Fibroblast of skin of back (primary cell): ENCODE measurements at places on chromosomes 4 and X.
A peak's percentile ranks its signal among the peaks of the same experiment; 100 is the strongest.

- no peak for DNase-seq
These were observed 15.8 kb downstream of the BRCC3 start for GRCh38 chrX:155086961-155087735.

DNA sequence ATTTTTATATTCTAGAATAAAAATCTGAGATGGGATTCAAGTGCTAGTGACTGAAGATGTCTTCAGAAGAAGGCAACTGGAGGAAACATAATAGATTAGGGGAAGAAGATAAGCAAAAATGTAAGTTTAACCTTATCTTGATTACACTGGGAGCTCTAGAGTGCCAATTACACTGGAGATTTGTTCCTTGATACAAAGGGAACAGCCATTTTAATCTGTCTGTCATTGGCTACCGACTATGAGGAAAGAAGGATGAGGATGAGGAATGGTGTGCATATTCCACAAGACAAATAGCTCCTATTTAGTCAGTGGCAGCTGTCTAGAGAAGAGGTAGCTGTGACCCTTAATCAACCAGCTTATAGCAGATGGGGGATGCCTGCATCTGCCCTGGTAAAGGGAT lies 1034.5 kb upstream of the IGFBP7 start:
- DNase-seq: no peak

- DNase-seq: no peak
These were observed 2.0 kb upstream of the CFAP97 start for GRCh38 chr4:185205697-185206342.

DNA sequence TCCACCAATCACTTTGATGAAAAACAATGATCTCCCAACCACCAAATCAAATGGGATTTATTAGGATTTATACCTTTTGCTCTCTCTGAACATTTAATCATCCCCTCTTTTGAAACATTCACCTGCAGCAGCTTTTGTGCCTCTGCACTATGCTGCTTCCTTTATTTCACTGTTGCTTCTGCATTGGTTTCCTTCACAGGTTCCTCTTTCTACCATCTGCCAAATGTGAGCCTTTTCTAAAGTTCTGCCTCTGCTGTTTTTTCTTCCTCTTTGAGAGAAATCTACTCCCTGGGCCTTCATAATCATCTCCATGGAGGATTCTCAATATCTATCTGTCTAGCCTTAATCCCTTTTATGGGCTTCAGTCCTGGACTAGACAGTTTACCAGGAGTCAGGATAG lies 24.7 kb downstream of the CUL4B start:
- DNase-seq: no peak

DNA sequence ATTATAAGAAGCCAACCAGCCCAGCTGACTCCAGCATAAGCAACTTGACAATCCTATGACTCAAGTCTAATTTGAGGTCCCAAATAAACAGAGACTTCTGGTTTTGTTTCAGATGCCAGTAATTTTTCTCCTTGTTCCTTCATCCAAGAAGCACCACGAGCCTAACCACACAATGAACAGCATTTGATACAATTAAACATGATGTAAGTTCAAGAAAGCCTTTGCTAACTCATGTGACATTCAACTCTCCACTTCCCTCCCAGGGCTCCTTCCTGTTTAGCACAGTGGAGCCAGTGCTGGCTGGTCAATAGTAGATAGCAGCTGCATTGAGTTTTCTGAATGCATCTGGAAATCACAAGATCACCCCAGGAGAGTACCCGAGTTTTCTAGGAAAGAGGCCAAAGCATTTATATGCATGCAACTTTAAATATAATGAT lies 206.3 kb downstream of the ARHGAP24 start:
- DNase-seq: peak; percentile 94

GRCh38 chr4:103375278-103375677 lies 177.1 kb upstream of the CENPE start:
- peak; percentile 68 for DNase-seq

GRCh38 chr4:173243321-173243720 lies 74.7 kb downstream of the GALNT7 start:
- DNase-seq: peak; percentile 78

DNA sequence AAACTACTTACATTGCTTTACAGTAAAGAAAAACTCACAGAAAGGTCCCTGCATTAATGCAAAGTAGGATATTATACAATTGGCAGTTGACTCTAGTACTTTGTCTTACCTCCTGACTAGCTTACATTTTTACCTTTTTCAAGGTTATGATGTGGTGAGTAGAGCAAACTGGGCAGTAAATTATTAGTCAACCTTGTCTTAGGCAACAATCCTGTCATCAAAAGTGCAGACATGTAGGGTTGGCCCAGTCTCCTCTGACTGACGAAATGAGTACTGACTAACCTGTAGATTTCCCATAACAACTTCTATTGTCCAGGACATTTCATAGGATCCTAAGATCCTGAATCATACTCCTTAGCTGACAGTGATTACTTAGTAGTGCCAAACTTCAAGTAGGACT lies 142.0 kb upstream of the NUDT6 start:
- no peak for DNase-seq

GRCh38 chr4:139454111-139455045 lies at the start of gene RAB33B:
TSS of gene RAB33B (plus strand) at chr4:139454121. CDS start at chr4:139454196, 75 bp downstream.
- peak; percentile 88 for DNase-seq

GRCh38 chrX:142503967-142504643 lies 299.0 kb upstream of the MAGEC2 start:
- DNase-seq: no peak

- no peak for DNase-seq
These were observed 231.1 kb upstream of the ARHGAP24 start for GRCh38 chr4:85243857-85244256.

DNA sequence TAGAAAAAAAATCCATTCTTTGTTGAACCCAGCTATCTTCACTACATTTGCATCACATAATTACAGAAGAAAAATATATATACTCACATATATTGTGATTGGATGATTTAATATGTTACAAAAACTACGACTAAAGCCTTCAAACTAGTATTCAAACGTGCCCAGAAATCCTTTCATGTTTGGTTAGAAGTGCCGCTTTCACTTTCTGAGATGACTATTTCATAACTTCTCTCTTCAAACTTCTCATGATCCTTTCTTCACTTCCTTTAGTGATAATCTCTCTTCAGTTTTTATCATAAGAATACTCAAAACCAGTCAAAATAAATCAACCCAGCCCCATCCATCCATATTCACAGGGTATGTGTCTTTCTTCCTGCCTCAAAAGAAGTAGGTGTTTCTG lies 50.8 kb upstream of the NAF1 start:
- no peak for DNase-seq

- no peak for DNase-seq
These were observed 350.3 kb downstream of the NR3C2 start for GRCh38 chr4:148091896-148092295.

GRCh38 chr4:10164877-10165283 lies 48.3 kb upstream of the WDR1 start:
- peak; percentile 42 for DNase-seq
